HuH-7.5 (cell line): ENCODE measurements at places on chromosomes 4 and X.

GRCh38 chrX:40897718-40898270 lies 162.5 kb upstream of the MED14 start:
- no peak for DNase-seq

GRCh38 chr4:23365086-23365485 lies 524.8 kb downstream of the PPARGC1A start:
- DNase-seq, result no peak

DNA sequence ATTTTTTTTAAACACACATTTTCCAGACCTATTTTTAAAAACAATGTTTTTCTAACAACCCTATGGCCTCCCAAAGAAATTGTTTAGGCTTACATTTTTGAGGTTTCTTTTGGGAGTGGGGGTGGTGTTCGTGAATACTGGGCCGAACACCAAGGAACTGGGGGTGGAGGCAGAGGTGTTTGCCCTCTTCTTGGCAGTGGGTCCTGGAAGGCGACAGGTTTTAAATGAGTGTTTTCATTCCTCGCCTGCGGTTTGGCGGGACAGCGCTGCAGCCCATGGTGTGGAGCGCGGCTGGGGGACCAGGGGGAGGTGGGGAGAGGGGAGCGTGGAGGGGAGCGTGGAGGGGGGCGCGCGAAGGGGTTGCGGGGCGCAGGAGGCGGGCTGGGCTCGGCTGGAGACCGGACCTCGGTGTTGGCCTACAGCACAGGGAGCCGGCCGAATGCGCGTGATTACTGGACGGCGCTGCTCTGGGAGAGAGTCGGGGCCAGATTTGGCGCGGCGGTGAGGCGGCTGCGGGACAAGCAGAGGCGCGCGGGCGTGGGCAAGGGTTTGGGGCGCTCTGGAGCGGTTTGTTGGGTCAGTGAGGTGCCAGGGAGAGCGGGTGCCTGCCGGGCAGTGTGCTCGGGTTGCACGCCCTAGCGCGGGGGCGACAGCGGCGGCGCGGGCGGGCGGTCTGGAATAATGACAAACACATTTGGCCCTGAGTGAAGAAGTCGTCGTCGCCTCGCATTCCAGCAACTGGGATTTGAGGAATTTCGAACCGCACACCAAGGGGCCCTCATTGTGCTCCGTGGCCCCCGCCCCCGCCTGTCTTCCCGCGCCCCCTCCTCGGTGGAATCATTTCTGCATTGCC lies 764 bp downstream of the PDGFRA start:
- peak; percentile 46 for DNase-seq

GRCh38 chr4:1296324-1297022 lies 6.8 kb downstream of the MAEA start:
- peak; percentile 7 for DNase-seq

GRCh38 chr4:72969976-72970375 lies 99.5 kb downstream of the COX18 start:
- no peak for DNase-seq

- no peak for DNase-seq
Observed at GRCh38 chr4:88857588-88857987, 160.0 kb upstream of the NAP1L5 start.
